Cardiac muscle cell (in vitro differentiated cells and primary cell): ENCODE measurements at places on chromosomes 11 and 22. TPM values are rescaled to one million over a fixed set of nuclear protein-coding genes. Genes with fewer than 3 reads are reported as not detected.

DNA sequence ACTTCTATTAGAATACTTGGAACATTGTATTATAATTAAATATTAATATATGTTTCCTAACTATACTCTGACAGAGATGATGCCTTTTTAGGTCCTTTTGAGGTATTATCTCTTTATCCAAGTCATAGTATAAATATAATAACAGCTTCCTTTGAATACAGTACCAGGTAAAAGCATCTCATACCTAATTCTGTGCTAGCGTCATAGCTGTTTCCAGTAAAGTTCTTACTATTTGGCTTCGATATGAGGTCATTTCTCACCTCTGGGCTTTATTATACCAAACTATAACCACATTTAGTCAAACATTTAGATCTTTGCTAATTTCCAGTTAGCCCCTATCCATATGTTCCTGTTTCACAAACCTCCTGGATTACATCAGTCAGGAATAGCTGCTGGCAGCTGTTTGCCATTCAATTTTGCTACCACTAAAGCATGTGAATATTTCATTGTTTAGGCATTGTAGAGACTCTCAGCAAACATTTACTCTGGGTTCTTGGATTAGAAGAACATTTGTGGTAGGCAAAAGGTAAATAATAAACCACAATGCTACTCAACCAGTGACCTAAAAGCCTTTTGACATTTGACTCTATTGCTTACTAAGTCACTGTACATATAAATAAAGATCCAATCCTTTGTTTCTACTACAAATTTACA lies 255.1 kb downstream of the TTC28 start:
- no peaks in the 10 kb centered on the region for H3K36me3 ChIP-seq
- H3K27me3 ChIP-seq = no peaks in the 10 kb centered on the region
- peak overlapping the region; percentile 41 for H3K27ac ChIP-seq
- H3K4me1 ChIP-seq = peaks cover 12% of the 10 kb centered on the region

DNA sequence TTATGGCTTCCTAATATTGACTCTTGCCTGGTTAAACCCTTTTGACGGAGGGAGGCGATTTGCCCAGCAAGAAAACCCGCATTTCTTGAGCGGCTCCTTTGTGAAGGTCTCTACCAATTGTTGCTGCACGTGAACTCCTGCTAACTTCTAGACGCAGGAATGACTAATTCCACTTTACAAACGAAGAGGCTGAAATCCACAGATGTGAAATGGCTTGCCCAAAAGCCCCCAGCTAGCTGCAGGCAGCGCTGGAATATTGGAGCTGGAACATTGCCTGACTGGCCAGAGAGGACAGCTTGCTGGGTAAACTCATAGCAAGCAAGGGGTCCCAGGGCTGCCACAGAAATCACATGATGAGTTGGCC lies 542 bp downstream of the GCAT start:
- H3K27me3 ChIP-seq = no peaks in the 10 kb centered on the region
- peak overlapping the region; percentile 73 for H3K4me3 ChIP-seq
- H3K4me1 ChIP-seq = peaks cover 16% of the 10 kb centered on the region
- DNase-seq = no peak
- H3K27ac ChIP-seq = peak overlapping the region; percentile 42
- H3K36me3 ChIP-seq = no peaks in the 10 kb centered on the region

DNA sequence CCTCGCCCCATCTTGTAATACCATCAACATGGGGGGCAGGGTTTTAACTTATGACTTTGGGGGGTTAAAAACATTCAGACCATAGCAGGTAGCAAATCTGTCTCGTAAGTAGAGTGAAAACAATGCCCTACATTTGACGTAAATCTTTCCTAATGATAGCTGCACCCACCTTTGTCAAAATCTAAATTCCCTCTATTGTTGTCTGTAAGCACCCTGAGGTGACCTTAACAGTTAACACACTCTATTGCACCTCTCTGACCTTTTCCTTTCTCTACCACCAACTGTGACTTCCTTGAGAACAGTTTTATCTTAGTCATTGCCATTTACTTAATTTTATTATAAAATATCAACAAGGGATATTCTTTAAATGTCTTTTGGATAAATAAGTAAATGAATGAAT lies 1024.9 kb upstream of the CNTN5 start:
- H3K4me1 ChIP-seq = no peaks in the 10 kb centered on the region
- H3K27ac ChIP-seq = no peak overlapping the region

DNA sequence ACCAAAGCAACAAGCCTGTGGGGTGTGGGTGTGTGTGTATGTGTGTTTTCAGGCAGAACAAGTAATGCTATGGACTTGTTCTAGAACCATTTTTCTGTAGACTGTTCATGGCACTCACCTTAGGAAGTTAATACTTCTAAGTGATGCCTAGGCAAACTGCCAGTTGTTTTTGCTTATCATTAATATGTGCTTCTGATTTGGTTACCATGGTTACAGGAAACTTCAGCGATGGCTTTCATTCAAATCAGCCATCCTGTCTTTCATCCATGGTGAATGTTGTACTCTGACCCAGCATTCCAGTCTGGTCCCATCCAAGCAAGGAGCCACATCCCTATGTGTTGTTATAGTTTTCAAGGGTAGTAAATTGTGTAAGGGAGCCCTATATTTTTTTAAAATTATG lies 49.8 kb upstream of the ARHGAP20 start:
- no peaks in the 10 kb centered on the region for H3K36me3 ChIP-seq
- no peak overlapping the region for H3K27ac ChIP-seq
- H3K27me3 ChIP-seq = no peaks in the 10 kb centered on the region
- H3K4me3 ChIP-seq = no peak overlapping the region

DNA sequence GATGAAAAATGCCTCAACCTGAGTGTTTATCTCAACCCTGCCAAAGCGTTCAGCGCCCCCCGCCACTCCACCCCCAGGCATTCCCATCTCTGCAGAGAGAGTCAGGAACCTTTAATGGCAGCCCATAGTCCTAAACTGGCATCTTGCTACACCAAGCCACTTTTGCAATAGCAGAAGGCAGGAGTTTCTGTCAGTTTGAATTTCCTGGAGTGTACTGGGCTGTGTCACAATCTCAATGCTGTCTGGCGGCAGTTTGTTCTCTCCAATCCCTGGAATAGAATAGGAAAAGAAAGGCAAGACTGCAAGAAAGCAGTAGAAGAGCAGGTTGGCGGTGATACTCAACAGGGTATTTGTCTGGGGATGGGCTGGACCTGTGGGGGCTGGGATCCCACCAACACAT lies 32.9 kb upstream of the FLI1 start:
- no peak overlapping the region for H3K27ac ChIP-seq
- DNase-seq = peak; percentile 28
- no peak overlapping the region for H3K4me3 ChIP-seq

Gene ARVCF
- total RNA-seq = 55.5 and 64.3 TPM in 2 replicates

Gene SCN2B
- 1.5 and 2.5 TPM in 2 replicates for total RNA-seq
